ENCODE measurements at places on chromosomes 7 and 10.

DNA sequence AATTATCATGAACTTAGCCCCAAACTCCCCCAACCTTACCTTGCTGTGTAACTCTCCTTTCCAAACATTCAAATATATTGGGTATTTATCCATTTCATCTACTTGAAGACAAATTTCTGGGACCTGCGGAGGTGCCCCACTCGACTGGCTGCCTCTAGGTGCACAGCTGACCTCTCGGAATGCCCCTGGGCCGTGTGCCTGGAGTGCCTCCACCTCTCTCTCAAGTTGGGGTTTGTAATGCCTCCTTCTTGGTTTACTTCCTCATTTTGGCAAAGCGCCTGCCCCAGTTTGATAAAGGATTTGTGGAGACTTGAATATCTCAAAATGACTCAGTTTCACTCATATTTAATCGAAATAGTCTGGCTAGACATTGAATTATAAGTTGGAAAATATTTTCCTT lies 16.6 kb downstream of the ZNF777 start:
- DNase-seq: no peak

DNA sequence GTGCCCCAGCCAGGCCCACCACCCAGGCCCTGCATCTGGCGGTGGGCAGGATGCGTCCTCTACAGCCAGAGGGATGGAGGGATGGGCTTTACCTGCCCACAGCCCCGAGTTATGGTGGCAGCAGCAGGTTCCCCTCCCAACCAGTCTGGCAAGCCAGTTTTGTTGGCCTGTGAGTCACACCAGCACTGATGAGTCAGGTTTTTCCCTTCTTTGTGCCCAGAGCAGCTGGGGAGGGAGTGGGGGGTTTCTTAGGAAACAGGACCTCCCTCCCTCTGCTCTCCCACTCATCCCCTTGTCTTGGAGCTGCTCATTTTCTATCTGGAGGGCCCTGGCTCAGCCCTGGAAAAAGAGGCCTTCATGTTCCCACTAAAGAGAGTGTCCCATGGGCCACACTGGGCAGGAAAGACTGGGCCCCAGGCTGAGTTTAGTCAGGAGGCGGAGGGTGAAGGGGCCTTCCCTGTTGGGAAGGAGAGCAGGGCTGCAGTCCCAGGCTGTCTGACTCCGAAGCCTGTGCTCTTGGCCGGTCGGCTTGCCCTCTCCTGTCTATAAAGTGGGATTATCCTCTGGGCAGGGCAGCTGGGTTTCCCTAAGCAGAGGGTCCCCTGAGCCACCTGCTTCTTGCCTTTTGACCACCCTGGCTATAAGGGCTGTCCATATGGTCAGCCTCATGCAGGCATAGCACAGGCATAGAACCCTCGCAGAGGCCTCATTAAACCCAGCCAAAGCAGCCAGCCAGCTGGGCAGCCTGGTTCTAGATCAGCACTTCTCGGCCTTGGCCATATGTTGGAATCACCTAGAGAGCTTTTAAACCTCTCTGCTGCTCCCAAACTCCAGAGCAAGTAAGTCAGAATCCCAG lies 30.2 kb upstream of the ANKRD2 start:
- no peak for DNase-seq

DNA sequence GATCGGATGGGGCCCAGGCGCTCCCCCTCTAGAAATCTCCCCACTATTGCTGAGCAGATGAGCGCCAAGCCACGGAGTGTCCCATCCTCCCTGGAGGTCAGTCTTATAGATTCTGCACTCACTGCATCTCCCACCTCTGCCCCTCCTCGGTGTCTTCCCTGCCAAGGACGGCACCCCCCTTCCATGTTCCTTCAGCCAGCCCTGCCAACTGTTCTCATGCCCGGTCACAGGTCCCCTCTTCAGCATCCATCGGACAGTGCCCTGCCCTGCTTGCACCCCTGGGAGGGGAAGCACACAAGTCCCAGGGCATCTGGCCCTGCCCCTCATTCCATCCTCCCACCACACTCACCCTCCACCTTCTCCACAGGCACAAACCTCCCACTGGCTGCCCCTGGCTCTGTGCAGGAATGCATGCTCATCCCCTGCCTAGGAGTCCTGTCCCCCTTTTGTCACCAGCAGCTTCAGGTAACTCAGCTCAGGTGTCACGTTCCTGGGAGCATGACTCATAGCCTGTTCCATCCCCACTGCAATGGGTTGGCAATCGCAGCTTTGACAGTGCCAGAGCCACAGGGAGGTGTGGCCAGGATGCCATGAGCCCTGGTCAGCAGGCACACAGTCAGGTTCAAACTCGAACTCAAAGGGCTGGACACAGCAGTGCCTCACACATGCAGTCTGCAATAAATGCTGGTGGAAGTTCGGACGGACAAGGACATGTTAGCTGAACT lies 234.7 kb upstream of the TCERG1L start:
- DNase-seq: no peak

DNA sequence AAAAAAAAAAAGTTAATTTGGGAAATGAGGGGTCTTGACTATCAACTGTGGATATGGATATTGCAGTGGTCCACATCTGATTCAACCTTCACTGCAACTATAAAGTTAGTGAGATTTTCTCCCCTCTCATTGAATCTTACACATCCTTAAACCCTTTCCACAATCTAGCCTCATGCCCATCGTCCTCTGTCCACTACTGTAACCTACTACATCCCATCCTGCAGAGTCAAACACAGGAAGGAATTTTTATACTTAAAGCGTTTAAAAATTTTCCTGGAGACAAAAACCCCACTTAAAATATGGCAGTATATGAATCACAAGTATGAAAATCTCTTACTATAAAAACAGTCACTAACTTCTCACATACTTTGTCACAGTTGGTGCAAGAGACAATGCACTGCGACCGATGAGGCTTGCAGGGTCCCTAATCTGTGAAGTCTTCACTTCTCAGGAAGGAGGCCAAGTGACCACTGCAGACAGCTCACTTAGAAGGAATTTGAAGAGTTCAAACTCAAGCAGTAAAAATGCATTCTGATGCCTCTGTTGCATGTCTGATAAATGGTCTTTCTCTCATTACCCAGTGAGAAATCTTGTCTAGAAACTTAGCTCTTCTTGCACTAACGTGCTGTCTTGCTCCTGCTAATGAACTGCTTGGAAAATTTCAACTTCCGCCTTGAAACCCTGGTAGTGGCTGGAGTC lies 50.3 kb upstream of the ST8SIA6 start:
- DNase-seq: no peak

- no peak for DNase-seq
Measured at GRCh38 chr10:115969591-115969990, 303.4 kb downstream of the GFRA1 start.

- peak; percentile 35 for DNase-seq
Measured at GRCh38 chr7:158237672-158238335, 349.8 kb downstream of the PTPRN2 start.

DNA sequence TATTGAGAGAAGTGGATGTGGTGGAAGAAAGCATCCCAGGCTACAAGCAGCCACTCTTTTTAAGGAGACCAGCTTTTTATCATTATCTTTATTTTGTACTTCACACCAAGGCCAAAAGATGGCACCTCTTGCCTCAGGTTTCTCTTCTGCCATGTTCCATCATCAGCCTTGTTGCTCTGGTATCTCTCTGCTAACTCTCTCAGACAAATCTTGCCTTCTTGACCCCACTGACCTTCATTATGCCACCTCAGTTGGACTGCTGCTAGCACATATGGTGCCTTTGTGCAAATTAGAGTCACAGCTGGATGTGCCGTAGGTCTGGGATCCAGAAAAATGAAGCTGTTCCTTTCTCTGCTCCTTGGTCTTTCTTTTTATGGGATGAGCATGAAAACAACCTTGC lies 47.1 kb upstream of the DYNC1I1 start:
- no peak for DNase-seq

DNA sequence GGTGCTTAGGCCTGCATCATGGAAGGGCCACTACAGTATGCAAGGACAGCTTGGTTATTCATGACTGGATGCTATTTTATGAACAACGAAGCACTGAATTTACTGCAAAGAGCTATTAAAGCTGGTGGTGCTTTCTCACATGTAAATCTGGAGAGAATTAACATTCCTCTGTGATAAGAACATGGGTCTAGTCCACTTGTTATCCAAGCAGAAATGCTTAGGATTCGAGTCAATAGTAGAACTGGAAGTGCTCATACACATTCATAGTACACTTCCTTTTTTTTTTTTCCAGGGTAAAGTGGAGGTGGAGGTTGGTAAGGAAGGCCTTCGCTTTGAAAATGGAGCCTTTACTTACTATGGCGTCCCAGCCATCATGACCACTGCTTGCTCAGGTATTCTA lies 35.0 kb downstream of the CNNM1 start:
- DNase-seq: no peak

- no peak for DNase-seq
Measured at GRCh38 chr10:7354330-7355047, 56.3 kb downstream of the SFMBT2 start.

GRCh38 chr10:28047061-28047460 lies 48.2 kb upstream of the ODAD2 start:
- DNase-seq: no peak

DNA sequence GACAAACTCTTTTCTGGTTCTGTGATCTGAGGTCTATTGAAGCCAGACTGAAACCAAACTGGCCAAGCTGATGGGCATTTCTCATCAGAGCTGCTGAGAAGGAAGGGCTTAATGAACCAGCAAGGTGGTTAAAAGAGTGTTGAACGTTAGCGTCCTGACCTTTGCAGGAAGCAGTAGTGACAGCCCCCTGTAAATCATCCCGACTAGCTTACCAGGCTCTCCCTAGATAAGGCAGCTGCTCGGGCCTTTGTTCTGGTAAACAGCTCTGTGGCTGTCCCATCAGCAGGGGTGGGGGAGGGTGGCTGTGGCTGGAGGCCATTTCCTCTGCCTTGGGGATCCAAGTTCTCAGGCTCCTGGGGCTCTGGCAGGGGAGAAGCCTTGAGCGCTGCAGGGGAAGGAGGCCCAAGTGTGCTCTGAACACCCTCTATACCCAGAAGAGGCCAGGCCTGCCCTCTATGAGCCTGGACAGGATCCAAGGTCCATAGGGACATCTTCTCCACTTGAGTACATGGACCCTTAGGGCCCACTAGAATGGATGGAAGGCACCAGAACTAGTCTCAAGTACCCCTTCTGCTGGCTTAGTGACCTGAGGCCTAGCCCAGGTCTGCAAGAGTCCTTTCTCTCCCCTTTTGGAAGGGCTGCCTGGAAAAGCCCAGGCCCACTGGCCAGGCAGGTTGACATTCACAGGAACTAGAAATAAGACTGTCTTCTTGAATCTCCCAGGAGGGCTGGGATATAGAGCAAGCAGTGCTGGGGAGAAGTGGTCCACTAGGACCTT lies 134.6 kb downstream of the ARHGAP22 start:
- no peak for DNase-seq

GRCh38 chr10:77613476-77614130 lies 24.0 kb downstream of the KCNMA1 start:
- no peak for DNase-seq

GRCh38 chr7:68697796-68698280 lies 900.4 kb upstream of the AUTS2 start:
- DNase-seq: no peak

DNA sequence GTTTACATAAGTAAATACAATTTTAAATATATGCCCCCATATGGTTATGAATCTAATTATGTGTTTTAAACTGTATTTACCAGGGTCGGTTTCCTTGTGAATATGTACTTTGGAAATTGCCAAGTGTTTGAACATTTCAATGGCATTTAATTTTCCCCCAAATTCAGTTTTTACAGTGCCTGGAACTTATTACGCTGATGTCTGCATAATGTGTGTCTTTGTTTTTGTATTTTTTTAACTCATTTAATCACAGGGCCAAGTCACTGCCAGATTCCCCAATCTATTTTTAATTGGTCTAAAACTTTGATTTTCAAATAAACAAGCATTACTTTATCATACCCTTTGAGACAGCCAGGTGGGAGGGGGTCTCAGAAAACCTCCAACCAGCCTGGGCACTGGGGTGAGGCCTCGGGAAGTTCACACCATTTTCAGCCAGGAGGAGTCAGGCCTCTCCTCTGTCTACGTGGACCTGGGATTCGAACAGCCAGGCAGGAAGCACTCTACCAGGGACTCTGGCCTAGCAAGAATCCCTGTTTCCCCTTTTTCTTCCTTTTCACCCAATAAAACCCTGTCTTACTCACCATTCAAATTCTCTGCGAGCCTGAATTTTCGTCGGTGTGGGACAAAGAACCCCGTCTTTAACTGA lies 151.5 kb upstream of the COL1A2 start:
- no peak for DNase-seq

- no peak for DNase-seq
Measured at GRCh38 chr7:115013886-115014285, 92.0 kb downstream of the MDFIC start.

DNA sequence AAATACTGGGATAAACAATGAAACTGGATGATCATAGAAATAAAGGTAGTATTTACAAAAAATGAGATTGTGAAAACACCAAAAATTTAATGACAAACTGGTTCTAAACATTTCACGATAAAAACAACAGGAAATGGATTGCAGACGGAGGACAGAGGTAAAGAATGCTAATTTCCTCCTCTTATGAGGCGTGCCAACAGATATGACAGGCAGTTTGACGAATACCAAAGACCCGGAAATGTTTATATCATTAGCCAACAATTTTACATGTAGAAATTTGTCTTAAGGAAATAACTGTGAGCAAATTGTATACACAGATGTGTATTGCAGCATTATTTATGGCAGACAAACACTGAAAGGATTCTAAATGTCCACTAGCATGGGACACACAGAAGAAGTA lies 162.0 kb upstream of the MGMT start:
- DNase-seq: no peak

- no peak for DNase-seq
Measured at GRCh38 chr10:48759113-48759901, 74.6 kb downstream of the WDFY4 start.

DNA sequence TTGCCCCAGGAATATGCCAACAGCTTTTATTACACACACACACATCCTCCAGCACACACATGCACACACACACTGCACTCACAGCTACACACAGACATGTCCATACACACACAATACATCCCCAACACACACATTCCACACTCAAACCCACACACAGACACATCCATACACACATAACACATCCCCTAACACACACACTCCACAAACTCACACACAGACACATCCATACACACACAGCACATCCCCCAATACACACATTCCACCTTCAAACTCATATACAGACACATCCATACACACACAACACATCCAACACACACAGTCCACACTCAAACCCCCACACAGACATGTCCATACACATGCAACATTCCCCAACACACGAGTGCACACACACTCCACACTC lies 19.1 kb downstream of the SH3PXD2A start:
- no peak for DNase-seq

DNA sequence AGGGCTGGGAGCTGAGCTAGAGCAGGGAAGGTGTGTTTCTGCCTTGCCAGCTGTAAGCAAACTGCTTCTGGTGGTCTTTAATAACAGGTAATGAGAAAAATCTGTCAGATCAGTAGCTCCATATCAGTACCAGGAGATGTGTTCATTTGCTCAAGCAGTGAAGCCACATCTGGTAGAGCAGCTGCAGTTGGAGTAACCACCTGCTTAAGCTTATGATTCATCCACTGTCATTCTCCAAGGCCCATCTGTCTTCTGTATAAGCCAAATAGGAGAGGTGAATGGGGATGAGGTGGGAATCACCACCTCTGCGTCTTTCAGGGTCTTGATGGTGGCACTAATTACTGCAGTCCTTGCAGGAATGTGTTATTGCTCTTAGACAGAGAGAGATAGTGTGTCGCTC lies 18.4 kb upstream of the COBL start:
- no peak for DNase-seq
